ENCODE measurements at places on chromosomes 6 and 20.

DNA sequence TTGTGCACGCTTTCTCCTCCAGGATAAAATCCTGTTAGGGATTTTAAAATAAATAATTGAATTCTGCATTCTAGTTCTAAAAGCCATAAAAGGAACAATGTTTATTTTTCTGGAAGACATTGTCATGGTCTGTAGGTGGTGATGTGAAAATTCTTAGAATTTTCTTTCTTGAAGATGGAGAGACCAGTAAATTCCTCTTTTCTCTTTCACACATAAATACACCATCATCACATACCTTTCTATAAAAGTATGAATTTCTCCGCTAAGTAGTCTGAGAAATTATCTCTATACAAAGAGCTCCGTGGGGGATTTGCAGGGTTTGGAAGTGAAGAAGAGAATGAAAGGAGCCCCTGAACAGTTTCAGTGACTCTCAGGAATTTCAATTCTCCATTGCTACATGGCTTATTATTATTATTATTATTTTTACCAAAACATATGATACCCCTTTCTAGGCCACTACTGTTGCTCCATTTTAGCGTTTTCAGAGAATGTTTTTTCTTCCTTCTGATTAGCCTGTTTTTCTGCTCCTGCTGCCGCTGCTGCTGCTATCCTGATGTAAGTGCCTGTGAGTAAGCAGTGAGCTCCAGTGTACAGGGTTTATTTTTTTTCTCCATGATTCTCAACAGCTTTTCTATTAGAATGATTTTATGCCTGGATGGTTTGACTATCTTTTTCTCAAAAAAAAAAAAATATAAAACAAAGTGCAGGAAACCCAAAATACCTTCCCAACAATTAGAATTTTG is 145.8 kb downstream of the SAMD5 start:
- no peak for DNase-seq

GRCh38 chr6:125987026-125987617 is 782 bp downstream of the TRMT11 start:
- DNase-seq: no peak

GRCh38 chr6:101986476-101986875 is 593.0 kb downstream of the GRIK2 start:
- DNase-seq: no peak

DNA sequence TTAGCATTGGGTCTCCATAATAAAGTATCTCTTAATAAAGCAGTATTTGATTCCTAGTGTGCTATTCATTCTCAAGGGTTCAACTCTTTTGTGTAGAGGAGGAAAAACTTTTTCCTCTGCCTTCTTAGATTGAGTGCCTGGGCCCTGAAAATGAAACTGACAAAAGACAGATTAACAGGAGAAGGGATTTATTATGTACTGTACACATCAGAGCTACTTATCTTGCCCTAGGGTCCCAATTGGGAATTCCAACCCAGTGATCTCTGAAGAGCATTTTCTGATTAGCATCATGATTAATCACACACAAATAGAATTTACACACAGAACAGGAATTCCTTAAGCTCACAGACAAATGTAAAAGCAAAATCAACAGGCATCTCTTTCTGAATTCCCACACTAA is 128.9 kb downstream of the CD164 start:
- no peak for DNase-seq

- DNase-seq: no peak
Observed at GRCh38 chr20:4230651-4231050, 215.3 kb upstream of the RNF24 start.

DNA sequence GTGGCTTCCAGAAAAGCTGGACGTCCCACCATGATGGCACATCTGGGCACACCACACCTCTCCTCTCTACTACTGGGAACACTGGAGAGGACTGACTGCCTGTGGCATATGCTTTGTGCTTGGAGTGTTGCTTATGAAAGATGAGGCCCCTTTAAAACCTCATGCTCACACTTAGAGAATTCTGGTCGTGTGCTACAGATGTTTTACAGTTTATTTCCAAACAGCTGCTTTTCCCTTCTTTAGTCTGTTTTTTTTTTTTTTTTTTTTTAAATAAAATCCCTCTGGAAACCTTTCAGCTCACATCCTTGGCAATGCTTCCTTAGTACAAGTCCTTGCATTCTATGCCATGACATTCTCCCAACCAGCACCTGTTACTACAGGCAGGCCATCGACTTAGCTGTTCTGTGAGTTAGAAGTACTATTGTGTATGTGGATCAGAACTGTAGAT is 60.3 kb downstream of the BMP6 start:
- DNase-seq: no peak

DNA sequence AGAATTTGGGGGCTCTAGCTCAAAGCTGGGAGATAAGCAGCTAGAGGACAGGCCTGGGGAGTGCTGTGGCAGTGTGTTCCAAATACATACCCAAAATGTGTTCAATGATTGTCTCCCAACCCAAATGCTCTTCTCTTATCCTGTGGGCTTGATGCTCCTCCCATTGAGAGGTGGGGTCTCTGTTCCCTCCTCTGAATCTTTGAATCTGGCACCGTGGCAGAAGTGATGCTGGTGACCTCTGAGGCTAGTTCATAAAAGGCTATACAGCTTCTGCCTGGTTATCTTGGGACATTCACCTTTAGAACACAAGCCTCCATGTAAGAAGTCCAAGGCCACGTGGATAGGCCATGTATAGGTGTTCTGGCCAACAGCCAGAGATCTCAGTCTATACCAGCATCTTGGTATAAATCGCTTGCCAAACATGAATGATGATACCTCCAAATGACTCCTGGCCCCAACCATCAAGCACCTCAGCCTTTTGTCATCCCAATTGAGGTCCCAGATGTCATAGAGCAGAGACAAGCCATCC is 15.9 kb upstream of the MYBL2 start:
- DNase-seq: no peak

- DNase-seq: no peak
Observed at GRCh38 chr6:135145063-135145800, 35.9 kb upstream of the MYB start.

DNA sequence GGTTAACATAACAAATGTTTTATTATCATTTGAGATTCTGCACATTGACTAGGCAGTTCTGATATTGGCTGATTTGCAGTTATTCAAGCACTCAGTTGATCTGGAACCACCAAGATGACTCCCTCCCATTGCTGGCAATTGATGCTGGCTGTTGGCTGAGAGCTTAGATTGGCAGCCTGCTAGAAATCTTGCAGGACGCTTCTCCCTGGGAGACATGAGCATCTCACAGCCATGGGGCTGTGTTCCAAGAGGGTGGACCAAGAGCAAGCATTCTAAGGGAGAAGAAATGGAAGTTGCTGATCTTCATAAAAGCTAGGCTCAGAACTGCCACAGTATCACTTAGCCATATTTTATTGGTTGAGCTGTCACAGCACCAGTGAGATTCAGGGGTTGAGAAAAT is 233.4 kb upstream of the ID4 start:
- no peak for DNase-seq

DNA sequence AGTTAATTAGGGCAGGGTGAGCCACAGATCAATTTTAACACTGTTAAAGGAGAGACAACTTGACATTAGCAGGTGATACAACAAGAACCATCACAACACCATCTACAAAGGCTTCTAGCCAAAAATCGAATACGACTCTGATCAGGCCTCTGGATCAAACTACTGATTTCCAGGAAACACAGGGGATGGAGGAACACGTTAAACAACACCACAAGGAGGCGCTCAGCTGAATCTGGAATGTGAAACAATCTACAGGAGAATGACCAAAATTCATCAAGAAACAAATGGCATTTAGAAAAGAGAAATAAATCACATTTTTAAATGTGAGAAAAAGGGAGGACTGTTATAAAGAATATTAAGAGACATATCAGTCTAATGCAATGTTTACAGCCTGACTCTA is 13.5 kb upstream of the MAFB start:
- DNase-seq: no peak

GRCh38 chr6:47303342-47303741 is 6.4 kb downstream of the TNFRSF21 start:
- DNase-seq: no peak

GRCh38 chr6:75735491-75736186 is 13.4 kb upstream of the MYO6 start:
- DNase-seq: no peak

DNA sequence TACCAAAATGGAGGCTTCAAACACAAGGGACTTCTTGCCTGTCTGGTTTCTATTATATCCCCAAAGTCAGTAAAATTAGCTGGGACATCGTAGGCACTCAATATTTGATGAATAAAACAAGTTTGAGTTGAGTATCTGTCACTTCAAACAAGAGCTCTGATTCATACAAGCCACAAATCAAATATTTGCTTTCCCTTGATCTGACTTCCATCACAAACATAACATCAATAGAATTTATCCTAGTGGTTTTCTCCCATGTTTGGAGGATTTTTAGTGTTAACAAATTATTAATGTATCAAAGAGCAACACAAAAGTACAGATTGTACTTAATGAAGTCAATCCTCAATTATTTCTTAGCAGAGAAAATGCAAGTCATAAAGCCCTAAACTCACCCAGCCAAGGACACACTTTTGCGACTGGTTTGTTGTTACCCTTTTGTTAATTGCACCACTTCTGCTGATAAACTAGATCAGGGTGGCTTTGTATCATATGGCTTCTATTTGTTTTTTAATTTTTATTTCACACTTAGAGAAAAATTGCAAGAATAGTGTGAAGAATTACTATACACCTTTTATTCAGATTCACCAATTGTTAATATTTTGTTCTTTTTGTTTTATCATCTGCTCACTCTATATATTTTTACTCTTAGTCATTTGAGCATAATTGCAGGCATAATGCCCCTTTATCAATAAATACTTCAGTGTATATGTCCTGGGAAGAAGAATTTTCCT is 117.4 kb upstream of the PRDM1 start:
- no peak for DNase-seq

- no peak for DNase-seq
Observed at GRCh38 chr6:22023937-22024336, 272.9 kb downstream of the PRL start.

- DNase-seq: no peak
Observed at GRCh38 chr20:48851579-48851978, 23.8 kb upstream of the PREX1 start.

DNA sequence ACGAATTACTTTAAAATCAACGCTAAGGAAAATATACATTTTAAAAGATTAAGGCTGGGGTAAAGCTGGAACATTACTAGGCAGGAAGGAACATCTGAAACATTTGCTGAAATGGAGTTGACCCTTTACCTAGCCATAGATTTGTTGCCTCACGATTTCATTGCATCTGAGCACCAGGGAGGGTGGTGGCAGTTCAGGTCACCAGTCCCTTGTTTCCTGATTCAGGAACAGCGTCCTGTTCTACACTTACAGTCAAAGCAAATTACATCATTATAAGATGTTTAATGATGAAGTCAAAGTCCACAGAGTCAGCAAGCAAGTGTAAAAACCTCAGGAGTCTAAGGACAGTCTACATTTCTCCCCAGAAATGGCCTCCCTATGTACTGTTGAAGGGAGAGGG is 9.0 kb upstream of the MICA start:
- no peak for DNase-seq

DNA sequence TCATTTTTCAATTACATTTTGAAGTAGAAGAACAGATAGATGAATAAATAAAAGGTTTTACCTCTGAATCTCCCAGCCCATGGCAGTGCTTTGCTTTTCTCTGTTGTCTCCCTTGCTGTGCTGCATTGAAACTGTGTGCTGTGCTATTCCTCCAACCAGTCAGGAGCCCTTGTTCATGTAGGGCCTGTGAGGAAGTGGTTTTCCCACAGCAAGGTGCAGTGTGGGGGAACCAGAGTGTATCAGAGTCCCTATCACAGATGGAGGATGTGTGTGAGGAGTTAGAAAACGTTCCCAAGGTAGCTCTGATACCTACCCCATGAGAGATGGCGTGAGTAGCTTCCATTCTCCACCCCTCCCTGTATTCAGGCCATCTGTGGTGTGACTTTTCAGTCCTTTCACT is 72.8 kb upstream of the RALGAPA2 start:
- DNase-seq: no peak

- no peak for DNase-seq
Observed at GRCh38 chr20:12598894-12599293, 409.9 kb upstream of the SPTLC3 start.

- DNase-seq: no peak
Observed at GRCh38 chr20:38307371-38308046, 3.6 kb downstream of the BPI start.

DNA sequence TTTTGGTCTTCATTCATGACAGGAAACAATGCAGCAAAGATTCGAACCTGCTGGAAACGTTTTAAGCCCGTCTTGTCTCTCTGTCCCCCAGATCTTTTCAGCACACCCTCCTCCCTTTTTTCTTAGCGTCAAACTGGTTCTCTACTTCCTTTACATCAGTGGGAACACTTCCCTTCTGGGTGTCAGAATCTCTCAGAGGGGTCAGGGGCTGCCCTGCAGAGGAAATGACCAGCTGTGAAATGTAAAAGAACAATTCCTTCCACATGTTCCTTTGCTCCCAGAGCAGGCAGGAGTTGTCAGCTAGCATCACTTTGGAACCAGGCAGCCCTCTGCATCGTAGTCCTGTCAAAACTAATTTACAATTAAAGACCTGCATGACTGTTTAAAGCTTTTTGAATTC is 619.0 kb downstream of the TFAP2A start:
- no peak for DNase-seq

- DNase-seq: no peak
Observed at GRCh38 chr6:128512296-128512695, 8.1 kb downstream of the PTPRK start.

DNA sequence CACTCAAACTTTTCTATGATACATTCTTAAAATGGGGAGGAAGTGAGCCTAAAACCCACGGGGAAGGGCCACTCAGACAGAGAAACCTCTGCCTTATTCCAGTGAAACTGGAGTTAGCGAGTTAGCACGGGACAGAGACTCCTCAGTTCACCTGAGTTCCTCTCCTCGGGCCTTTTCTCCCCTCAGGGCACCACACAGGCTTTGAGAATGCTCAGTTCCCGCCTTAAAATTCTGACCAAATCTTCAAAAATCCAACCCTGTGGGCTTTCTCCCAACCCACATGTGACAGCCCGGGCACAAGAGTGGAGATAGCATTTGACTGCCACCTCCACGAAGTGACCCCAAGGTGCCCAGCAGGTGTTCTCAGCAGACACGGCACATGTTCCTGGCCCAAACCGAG is 204.3 kb downstream of the SMOC2 start:
- DNase-seq: no peak

GRCh38 chr6:131414956-131415355 is 158.1 kb upstream of the ARG1 start:
- no peak for DNase-seq

- DNase-seq: no peak
Observed at GRCh38 chr6:12645941-12646340, 70.6 kb upstream of the PHACTR1 start.

DNA sequence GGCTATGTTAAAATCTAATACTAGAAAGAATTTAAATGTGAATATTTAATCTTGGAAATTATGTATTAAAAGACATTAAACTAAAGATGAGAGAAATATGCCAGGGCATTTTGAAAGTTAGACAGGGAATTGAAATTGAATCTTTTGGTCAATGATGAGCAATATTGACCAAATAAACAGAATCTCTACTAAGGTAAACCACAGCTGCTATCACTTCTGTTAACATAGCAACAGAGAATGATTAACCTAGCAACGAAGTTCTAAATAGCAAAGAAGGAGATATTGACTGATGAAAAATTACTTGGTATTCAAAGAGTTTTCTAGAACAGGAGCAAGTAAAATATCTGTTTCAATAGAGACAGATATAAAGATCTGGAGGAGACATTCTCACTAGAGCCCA is 45.2 kb upstream of the RSPO3 start:
- no peak for DNase-seq

GRCh38 chr6:88211446-88211845 is 45.3 kb upstream of the CNR1 start:
- DNase-seq: no peak

GRCh38 chr20:43751167-43752050 is 24.6 kb upstream of the GTSF1L start:
- DNase-seq: no peak

All from activated gamma-delta T cell (primary cell).